ENCODE measurements at places on chromosomes 1 and 21.

DNA sequence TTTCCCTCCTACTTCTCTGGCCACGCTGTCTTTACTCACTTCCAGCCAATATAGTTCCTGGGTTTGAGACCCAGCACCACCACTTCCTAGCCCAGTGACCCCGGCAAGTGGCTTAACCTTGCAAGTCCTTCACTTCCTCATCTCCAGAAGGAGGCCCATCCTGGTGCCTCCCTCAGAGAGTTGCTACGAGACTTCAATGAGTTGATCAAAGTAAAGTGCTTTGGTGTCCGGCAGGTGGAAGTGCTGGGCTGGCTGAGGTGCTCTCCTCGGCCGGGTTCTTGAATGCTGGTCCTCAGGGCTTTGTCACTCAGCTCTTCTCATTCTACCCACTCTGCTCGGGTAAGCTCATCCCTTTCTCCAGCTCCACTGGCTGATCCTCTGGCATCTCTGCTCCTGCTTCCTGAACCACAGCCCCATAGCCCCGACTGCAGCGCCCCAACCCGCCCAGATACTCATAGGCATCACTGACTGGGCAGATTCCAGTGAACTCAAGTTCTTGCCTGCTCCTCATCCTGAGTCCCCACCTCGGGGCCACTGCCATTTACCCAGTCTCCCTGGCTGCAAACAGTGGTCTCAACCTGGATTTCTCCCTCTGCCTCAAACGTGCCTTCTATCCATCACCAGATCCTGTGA, 75.8 kb upstream of the WNT4 start:
- no peak for DNase-seq

- no peak for DNase-seq
These were observed 116.0 kb downstream of the BCAR3 start for GRCh38 chr1:93565496-93566206.

DNA sequence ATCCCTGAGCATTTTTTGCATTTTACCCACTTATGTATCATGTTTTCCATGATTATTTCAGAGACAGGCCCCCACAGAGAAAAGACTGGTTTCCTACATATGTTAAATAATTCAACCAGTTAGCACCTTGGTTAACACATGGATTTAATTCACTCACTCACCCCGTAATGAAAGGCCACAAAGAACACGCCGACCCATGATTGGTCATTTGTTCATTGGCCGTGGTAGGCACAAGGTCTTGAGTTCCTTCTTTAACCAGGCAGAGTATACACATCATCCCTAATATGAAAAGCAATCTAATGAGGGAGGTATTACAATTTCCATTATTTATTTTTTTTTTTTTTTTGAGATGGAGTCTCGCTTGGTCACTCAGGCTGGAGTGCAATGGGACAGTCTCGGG, 50.6 kb downstream of the RPS6KA1 start:
- no peak for DNase-seq

- no peak for DNase-seq
These were observed 45.0 kb downstream of the ABCD3 start for GRCh38 chr1:94463056-94463764.

DNA sequence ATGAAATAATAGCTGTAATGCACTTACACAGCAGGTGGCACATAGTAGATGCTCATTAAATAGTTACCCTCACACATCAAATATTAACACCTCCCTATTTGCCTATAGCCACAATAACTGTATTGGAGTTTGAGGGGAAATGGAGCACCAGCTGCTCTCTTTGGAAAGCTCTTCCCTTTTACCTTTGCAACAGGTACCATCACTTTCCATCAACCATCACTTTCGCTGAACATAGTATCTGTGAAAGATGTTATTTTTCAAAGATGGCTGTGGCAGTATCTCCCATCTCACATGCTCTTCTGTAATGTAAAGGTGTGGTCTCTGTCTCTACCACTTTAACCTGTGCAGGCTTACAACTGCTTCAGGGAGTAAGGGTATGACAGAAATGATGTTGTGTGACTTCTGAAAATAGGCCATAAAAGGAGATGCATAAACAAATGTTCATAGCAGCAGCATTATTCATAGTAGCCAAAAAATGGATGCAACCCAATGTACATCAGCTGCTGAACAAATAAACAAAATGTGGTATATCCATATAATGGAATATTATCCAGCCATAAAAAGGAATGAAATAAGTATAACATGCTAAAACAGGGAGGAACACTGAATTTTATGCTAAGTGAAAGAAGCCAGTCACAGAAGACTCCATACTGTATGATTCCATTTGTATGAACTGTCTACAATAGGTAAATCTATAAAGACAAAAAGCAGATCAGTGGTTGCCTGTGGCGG, 288.3 kb downstream of the AKT3 start:
- no peak for DNase-seq

- peak; percentile 80 for DNase-seq
These were observed 1.0 kb upstream of the PIGV start for GRCh38 chr1:26786437-26787380.

- DNase-seq = peak; percentile 77
These were observed 8.6 kb downstream of the HJV start for GRCh38 chr1:146012703-146013558.

- no peak for DNase-seq
These were observed 33.9 kb upstream of the PTPRC start for GRCh38 chr1:198604975-198605374.

DNA sequence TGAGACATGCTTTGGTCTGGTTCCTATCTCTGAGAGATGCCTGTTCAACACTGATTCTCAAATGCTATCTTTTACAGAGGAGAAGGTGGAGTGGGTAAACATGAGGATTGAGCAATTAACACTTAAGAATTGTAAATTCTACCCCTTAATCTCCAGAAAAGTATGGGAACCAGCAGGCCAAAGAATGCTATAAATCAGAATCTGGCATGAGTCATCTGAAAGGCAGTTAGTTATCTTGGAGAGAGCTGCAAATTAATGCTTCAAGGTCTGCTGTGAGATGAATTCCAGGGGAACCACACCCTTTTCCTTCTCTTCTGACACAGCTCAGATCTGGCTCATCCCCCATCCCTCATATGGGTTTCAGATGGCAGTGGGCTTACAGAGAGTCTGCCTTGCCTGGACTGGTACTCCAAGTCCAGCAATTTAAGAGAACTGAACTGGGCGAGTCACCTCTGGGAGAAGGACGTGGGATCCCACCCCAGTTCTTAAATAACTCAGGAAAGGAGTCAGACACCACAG, 5.2 kb downstream of the S100A10 start:
- peak; percentile 55 for DNase-seq

DNA sequence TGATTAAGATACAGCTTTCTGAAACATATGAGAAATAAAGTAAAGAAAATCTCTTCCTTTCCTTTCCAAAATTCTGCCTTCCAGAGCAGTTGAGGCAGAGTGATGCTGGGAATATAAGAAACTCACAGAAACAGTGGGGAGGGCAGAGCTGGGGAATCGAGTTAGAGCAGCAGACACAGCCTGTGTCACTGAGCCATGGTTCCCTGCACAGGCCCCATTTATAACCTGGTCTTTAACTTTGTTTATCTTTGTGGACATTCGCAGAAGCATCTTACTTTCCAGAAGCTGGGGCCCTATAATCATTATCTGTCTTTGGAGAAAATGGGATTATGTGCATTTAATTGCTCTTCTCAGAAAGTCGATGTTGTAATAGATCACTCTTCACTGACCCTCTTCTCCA, 349.1 kb downstream of the SETD4 start:
- DNase-seq = no peak

DNA sequence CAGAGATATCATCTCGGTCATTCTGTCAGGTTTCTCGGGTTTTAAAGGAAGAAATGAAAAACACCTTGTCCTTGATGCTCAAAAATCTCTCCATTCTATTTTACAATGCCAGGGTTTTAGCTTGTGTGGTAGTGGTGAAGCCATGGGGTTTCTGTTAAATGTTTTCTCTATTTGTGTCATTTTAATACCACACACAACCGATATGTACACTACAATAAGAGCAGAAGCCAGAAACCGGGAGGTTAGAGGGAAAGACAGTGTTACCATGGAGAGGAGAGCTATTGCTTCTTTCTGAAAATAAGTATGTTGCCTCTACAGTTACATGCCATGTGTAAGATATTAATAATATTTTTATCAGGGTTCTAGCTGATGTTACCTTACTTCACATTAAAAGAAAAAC, 2.8 kb downstream of the SLC35D1 start:
- DNase-seq = no peak

GRCh38 chr1:190475421-190476141, 2.1 kb downstream of the BRINP3 start:
- DNase-seq = no peak

DNA sequence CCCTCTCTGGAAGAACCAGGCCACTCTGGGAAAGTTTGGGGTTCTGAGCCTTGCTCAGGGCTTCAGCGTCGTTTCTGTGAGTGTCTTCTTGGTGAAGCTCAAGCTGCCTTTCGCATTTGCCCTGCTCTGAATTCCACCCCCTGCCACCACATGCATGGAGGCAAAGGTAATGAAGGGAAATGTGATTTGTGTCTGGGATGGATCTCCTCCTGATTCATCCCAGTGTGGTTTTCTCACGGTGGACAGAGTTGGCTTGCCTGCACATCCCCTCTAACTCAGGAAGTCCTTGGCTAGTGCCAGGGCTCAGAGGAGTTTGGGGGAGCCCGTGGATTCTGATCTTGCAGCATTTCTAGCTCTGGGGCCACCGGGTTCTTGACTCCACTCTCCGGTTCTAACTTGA, 173.6 kb upstream of the RAB4A start:
- no peak for DNase-seq

GRCh38 chr1:70459496-70460225, 48.6 kb downstream of the CTH start:
- DNase-seq = no peak

GRCh38 chr1:44808063-44808937, at the start of gene BTBD19:
BTBD19 (plus strand) TSS chr1:44808523; CDS start chr1:44808821, 298 bp downstream.
- DNase-seq = peak; percentile 89

DNA sequence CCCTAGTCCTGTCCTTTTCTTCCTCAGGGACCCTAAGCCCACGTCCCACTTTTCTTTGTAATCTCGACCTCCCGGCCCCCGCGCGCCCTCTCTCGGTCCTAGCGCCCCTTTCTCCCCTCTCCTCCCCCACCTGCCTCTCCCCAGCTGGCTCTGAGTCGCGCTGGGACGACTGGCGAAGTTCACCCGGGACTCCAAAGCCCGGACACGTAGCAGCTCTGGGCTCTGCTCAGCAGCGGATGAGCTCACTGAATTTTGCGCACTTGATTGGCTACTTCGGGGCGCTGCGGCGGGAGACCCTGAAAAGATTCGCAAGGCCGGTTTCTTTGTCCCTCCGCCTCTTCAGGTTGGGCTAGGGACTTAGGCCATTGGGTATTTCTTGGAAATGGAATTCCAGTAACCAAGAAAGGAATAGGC, 16.3 kb upstream of the ACKR1 start:
- DNase-seq = no peak

DNA sequence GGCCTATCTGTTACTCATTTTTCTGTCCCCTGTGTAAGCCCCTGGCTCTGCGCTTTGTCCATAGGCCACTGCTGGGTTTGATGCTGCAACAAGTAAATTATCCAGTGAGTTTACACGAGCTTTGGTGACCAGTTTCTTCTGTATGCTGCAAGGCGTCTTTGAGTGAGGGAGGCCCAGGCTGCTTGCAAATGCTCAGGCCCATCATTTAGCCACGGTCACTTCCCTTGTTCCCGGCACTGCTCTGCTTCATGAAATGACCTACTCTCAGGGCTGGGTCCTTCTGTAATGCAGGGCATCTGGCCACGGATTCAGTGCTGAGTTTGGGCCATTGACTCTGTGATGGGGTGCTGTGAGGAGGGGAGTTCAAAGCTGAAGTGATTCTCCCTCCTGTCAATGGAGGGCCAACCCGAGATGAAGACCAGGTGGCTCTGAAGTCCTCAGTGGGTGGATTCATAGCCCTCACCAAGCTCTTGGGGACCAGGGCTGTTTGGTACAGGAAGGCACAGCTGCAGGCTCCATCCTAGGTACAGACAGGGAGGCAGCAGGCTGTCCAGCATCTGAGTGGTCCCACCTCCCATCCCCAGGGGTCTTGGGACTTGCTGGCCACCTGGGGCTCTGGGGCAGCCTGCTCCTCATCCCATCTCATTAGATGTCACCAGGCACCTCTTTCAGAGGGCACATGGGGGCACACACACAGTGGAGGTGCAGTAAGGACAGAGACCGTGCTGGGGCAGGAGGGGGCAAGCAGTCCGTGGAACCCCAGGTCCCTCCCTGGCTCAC, 21.7 kb downstream of the LHX4 start:
- no peak for DNase-seq

- DNase-seq = no peak
These were observed 36.0 kb upstream of the KIF26B start for GRCh38 chr1:245118806-245119205.

GRCh38 chr1:157085421-157085820, 14.2 kb downstream of the ETV3L start:
- no peak for DNase-seq

GRCh38 chr1:36506276-36506920, 23.7 kb upstream of the CSF3R start:
- DNase-seq = no peak

DNA sequence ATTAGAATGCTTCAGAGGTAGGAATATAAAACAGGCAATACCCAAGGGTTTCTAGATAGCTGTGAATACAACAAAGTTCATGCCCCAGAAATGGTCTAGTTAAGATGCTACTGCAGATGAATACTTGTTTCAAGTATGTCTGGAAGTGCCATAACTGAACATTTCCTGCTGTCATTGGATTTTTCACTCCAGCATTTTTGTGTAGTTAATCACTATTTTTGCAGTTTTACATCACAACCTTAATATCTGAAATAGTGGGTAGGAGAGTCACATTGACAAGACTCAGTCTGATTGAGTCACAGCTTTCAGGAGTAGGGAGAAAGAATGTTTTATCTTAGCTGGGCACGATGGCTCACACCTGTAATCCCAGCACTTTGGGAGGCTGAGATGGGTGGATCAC, 126.4 kb upstream of the C1orf21 start:
- no peak for DNase-seq

DNA sequence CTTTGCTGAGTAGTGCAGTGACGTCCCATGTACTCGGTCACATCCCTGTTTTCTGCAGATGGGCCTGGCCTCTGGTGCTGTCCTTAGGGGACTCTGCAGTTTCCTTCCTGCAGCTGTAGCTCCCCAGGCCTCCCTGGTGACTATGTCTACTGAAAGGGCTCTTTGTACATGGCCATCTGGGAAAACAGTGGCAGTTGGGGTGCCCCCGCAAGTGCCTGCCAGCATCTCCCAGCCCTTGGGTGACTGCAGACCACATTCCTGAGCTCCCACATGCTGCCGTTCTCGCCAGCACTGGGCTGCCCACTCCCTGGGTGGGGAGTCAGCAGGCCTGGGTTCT, 37.5 kb upstream of the KCNA10 start:
- DNase-seq = no peak

Data from fibroblast of the conjunctiva (primary cell).